NCI-H1436 (cell line): ENCODE measurements at places on chromosomes 11 and 22.

DNA sequence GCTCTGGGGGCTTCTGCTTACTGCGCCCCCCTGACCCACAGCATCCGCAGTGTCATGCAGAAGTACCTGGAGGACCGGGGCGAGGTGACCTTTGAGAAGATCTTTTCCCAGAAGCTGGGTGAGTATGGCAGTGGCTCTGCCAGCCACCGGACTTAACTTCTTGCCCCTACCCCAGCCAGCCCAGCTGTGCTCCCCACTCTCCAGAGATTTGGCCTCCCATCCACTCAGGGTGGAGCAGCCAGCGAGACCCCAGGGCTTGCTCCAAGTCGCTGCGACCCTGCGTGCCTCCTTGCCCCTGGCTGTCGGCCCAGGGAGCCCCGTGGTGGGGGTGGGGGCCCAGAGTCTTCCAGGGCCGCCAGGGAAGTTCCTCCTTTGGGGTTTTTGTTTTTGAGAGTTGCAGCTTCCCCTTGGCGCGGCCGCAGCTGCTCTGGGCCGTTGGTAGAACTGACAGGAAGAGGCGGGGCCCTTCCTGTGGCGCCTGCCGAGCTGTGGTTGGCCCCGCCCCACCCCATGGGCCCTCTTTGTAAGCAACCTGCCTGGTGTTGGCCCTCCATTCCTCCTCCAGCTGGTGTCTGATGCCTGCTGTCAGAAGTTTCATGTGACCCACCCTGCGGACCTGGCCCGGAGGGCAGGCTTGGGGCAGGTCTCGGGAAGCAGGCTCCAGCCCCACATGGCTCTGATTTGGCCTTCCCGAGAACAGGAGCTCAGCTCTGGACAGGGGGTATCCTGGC, 11.1 kb downstream of the GRK2 start:
- peak; percentile 80 for DNase-seq

GRCh38 chr11:4983841-4984240, 10.8 kb upstream of the OR51L1 start:
- no peak for DNase-seq

DNA sequence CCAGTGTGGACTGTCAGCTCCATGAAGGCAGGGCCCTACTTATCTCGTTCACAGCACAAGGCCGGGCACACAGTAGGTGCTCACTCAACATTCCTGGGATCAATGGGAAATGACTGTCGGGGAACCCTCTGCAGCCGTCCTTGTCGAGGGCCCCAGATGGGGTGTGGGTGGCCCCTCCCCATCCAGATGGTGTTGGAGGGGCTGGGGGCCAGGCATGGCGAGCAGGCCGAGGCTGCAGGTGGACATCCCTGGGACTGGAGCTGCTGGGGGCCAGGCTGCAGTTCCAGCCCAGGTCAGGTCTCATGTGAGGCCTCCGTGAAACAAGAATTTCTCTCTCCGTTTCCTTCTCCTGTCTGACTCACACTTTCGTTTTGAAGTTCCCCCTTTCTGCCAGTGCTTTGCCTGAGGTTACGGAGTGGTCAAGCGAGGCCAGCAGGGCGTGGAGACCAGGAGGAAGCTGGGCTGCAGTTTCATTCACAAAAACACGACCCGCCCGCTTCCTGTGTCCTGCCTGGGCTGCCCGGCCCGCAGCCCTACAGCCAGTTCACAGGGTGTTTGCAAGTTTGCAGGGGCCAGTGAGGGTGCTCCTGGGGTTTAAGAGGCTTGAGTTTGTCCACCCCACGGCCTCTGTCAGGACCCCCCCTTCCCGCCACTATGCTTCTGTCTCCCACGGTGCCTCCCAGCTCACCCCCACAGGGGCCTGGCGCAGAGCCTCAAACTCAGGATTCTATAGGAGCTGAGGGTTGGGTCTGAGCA, 4.5 kb downstream of the MYEOV start:
- DNase-seq, result no peak

GRCh38 chr11:120306519-120307242, 18.4 kb upstream of the TLCD5 start:
- DNase-seq, result no peak

GRCh38 chr22:40764763-40765441, 54.2 kb downstream of the SLC25A17 start:
- DNase-seq, result no peak

DNA sequence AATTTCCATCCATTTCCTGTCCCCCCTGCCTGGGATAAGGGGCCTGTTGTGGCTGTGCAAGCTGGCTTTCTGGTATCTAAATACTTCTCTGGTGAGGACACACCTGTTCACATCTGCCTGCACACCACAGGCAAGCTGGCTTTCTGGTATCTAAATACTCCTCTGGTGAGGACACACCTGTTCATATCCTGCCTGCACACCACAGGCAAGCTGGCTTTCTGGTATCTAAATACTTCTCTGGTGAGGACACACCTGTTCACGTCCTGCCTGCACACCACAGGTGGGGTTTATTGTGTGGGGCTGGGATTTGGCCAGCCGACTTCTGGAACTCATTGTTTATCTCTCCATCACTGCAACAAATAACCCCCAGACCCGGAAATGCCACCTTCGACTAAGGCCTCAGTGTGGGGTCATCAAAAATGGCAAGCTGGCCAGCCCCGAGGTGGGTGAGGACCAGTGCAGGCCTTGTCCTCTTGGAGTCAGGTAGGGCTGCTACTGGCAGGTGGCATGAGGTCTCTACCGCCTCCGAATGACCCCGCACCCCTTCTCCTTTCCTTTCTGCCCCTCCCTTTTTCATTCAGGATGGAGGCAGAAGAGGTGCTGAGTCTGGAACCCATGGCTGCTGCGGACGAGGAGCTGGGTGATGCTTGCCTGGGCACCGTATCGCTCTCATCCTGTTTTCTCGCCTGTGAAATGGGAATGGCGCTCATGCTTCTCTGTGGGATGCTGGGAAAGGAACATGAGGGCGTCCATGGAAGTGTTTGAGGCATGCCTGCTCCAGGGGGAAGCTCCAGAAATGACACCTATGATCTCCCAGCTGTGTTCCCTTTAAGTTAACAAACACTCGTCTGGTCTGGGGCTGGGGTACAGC, 43.5 kb upstream of the MYEOV start:
- DNase-seq, result no peak

DNA sequence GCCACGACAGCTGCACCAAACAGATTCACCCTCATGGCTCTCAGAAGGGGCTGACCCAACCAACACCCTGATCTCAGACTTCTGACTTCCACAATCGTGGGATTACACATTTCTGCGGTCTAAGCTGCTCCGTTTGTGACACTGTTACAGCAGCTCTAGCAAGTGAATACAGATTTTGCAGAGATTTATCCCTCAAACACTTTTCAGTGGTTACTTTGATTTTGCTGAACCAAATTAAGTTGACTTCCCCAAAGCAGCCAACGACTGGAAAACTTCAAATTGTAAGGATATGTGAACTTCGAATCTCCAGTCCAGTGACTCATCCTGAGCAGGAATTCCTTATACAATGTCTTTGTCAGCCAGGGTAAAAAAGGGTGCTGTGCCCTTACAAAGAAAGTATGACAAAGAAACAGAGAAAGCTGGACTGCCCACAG, 14.8 kb upstream of the INCENP start:
- no peak for DNase-seq

- DNase-seq, result no peak
Observed at GRCh38 chr22:49953680-49954344, 6.8 kb upstream of the PIM3 start.

DNA sequence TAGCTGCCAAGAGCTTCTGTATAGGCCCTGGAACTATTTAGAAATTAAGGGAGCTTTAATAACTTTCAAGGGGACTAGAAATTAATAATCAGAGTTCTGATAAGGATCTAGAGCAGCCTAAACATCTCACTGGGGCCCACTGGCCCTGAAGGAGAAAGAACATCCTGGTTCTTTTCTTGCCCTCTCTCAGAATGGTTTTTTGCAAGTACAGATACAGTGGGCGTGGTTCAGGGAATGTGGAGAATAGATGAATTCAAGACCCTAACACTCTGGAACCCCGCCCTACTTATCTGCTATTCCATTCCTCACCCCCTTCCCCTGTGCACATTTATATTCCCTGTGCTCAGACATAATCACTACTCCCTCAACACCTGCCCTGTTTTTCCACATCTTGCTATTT, 90.2 kb downstream of the PARVA start:
- DNase-seq, result no peak

DNA sequence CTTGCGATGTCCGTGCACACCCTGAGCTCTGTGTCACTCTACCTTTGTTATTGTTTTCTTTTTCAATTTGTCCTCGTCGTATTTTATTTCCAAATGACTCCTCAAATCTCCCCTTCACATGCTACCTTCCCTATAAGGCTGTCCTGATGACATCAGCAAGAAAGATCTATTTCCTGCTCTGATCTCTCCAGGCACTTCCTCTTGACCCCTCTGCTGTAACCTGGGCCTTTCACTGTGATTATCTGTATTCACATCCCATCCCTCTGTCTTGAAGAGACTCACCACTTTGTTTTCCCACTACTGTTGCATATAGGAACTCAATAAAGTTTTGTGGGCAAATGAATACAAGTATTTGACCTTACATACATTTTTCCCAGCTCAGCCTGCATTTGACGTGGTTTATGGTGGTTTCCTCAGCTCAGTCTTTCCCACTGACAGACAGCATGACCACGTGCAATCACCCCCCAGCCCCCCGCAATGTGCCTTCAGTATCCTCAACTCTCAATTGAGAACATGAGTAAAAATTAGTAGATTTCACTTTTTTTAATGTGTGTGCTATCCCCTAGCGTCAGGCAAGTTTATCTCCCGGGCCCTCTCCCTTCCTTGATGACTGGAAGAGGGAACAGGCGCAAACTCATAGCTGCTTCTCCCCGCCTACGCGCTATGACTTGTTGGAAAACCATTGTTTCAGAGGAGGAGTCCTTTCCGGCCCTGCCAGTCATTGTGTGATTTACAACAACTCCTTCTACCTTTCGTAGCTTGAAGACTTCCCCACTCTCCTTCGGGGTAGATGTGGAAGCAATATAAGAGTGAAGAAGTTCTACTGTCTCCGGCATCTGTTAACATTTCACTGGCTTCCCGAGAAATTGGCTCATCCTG, 498.5 kb downstream of the NTM start:
- no peak for DNase-seq

GRCh38 chr22:24803064-24803542, 2.9 kb upstream of the SGSM1 start:
- DNase-seq, result peak; percentile 38

DNA sequence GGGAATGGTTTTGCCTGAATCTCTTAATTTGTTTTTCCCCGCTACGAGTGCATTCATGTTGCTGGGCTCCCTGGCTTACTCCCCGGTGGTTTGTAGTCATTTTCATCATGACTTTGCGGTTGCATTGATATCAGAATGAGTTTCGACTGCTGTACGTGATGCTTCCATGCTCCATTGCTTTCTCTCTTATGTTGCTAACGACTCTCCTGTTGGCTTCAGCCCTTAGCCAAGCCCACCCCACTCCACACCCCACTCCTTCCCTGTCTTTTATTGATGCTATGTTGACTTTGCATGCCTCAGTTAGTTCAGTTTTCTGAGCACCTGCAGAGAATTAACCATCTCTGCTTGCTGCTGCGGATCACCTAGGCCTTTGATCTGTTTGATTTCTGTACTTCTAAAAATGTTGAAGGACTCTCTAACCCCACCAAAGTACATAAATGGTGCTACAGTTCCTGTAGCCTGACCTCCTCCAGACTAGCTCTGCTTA, 65.3 kb downstream of the ARFGAP2 start:
- DNase-seq, result peak; percentile 80

GRCh38 chr11:73391665-73392064, 15.5 kb downstream of the RELT start:
- no peak for DNase-seq

GRCh38 chr11:107608809-107609208, 17.9 kb downstream of the ELMOD1 start:
- DNase-seq, result no peak

DNA sequence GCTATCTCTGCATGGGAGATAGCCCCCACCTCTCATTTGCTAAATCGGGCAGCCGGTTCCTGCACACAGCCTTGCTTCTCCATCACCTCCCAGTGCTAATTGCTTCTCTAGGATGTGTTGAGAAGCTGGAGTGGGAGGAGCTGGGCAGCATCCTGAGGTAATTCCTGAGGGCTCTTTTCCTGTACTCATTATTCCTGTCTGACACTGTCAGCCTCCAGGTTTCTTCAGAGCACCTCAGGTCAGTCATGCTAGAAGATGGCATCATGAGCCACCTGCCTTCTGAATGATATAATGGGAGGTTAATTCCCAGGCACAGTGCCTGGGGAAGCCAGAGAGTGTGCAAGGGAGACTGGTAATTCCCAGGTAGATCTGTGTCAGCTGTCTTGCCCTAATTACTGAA, 133.0 kb downstream of the RAB38 start:
- peak; percentile 43 for DNase-seq
